ENCODE measurements at places on chromosomes 4 and X. TPM values are rescaled to one million over a fixed set of nuclear protein-coding genes. Genes with fewer than 3 reads are reported as not detected.

Gene DCX
- total RNA-seq: not detected

Gene F8A3
- 37.7 TPM for total RNA-seq

Gene TMEM156
- 0.49 TPM for total RNA-seq

Gene CYLC1
- total RNA-seq: not detected

Gene NKX3-2
- total RNA-seq: 0.44 TPM

Gene ADH4
- total RNA-seq: 0.66 TPM

Gene TRAM1L1
- total RNA-seq: 0.65 TPM
